ENCODE measurements at places on chromosomes 2 and 18.
A peak's percentile ranks its signal among the peaks of the same experiment; 100 is the strongest.

GRCh38 chr2:6283259-6283658 lies 582.4 kb downstream of the CMPK2 start:
- DNase-seq = no peak

DNA sequence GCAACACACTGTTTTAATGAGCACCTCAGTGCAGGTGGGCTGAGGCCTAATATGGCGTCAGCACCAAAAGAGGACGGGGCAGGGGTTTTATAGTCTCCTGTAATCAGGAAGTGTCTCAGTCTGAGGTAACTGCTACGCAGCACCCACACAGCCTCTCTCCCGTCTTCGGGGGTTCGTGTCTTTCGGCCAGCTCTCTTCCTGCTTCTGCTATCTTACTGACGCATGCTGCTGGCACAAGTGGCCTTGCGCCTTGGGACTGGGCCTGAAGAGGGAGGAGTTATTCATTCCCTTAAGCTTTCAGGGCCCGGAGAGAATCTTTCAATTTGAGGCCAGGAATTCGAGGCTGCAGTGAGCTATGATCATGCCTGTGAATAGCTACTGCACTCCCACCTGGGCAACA lies 14.5 kb upstream of the PAPOLG start:
- no peak for DNase-seq

GRCh38 chr18:9049495-9049809 lies 53.0 kb upstream of the NDUFV2 start:
- no peak for DNase-seq

- DNase-seq = no peak
These were observed 18.2 kb upstream of the CABYR start for GRCh38 chr18:24120676-24121075.

GRCh38 chr2:5035057-5035488 lies 657.1 kb upstream of the SOX11 start:
- DNase-seq = peak; percentile 41

GRCh38 chr2:65658881-65659280 lies 226.5 kb upstream of the SPRED2 start:
- no peak for DNase-seq

DNA sequence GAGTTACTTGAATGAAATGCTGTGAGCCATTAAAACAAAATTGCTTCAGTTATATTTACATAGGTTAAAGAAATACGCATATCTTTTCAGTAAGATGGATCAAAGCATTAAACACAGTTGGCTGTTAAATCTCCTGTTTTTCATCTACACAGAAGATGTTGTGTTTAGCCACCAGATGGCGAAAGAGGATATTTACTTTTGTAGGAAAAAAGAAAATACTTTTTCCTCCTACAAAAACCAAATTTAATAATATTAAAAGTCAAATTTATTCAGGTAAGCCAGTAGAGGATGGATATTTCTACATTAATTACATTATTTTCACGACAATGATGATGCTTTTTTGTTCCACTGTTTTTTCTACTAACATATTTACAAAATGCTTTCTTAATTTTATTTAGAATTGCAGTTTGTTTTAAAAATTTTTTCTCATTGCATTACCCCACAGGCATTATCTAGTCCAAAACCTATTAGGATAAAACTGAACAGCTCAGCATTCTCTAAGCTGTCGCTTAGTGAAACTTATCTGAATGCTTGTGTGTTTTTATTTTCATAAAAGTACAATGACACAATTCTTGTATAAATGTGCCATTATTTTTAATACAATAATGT lies 173.7 kb downstream of the ASXL3 start:
- peak; percentile 18 for DNase-seq

DNA sequence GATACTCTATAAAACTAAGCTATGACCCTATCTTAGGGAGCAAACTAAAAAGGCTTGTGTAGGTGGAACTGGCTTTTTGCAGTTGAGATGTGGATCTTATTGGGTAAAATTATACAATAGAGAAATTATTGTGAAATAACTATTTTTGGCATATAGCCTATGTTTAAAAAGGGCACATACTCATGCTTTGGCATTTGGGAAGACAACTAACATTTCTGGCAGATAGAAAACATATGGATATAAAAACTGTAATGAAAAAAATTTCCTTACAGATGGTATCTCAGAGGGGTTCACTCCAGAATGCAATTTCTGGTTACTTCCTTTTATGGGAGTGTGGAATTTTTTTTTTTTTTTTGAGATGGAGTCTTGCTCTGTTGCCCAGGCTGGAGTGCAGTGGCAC lies 120.1 kb upstream of the CCDC195 start:
- DNase-seq = no peak

GRCh38 chr18:13568443-13569392 lies 157.6 kb downstream of the FAM210A start:
- no peak for DNase-seq

GRCh38 chr2:180099308-180099707 lies 92.2 kb upstream of the CWC22 start:
- DNase-seq = no peak

GRCh38 chr2:205758500-205758899 lies 76.2 kb downstream of the NRP2 start:
- DNase-seq = no peak

GRCh38 chr2:109499566-109499965 lies 114.2 kb downstream of the SEPTIN10 start:
- DNase-seq = no peak

DNA sequence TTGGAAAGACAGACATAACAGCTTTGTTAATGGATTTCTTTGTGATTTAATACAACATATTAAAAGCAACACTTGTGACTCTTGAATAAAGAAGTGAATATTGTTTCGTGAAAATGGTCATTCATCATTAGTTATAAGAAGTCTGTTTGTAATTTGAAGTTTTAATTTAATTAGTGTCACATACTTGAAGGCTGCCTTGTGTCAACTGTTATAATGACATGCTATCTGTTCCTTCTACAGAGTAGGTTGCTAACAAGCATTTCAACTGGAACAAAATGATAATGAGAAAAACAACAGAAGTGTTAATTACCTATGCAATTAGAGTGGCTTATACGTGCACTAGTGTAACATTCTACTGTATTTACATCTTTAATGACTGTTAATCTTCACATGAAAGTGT lies 624.7 kb downstream of the LRP1B start:
- no peak for DNase-seq

DNA sequence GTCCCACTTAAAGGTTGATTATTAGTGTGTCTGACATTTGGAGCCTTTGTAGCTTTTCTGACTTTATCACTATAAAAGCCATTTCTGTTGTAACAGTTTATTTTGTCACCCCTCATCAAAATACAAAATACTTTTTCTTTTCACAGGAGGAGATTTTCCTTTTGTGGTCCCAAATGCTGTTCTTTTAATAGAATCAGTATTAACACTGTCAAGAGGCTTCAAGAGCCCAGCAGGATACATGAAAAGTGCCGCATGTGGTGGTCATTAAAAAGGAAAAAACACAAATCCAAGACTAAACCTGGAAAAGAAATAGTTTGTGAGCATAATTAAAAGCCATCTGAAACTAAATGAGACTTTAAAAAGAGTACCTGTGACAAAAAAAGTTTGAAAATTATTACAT lies 515.7 kb downstream of the DCDC2C start:
- DNase-seq = peak; percentile 70

GRCh38 chr18:73645160-73645715 lies 502.4 kb downstream of the FBXO15 start:
- DNase-seq = no peak

DNA sequence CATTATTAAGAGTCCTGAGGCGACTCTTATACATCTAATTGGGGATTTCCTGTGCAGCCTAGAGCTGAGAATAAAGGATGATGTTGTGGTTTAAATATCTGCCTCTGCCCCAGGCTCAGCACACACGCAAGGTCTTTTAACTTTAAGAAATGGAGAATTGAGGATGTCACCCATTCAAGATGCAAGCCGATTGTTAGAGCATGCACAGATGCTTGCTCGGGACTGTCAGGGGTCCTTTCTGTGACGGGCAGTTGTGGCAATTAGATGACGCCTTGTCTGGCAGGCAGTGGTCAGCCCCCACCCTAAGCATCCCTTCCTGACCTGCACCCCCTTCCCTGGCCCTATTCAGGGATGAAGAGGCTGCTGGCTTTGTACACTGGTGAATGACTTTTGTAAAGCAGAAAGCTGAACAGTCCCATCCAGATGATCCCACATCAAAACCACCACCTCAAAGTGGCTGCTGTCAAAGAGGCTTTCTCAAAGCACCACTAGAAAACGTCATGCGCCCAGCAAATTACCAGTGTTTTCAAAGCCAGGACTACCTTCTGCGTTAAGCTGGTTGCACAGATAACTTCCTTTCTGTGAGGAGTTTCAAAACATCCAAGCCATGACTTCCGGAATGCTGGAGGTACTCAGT lies 23.7 kb downstream of the FAM178B start:
- no peak for DNase-seq

All from NCI-H345 (cell line).